CD14-positive monocyte (primary cell): ENCODE measurements at places on chromosomes 5 and 9. TPM values are rescaled to one million over a fixed set of nuclear protein-coding genes. Genes with fewer than 3 reads are reported as not detected.

AQP7 gene
- not detected for polyA plus RNA-seq

RALGDS gene
- polyA plus RNA-seq: 4.2 TPM

ELP1 gene
- polyA plus RNA-seq: 11.1 TPM

SMIM33 gene
- polyA plus RNA-seq: not detected

PAEP gene
- not detected for polyA plus RNA-seq

ST6GALNAC6 gene
- polyA plus RNA-seq: 12.0 TPM
